ENCODE measurements at places on chromosomes 16 and 17.

GRCh38 chr17:36856903-36857381, 80.3 kb upstream of the LHX1 start:
- DNase-seq = no peak

DNA sequence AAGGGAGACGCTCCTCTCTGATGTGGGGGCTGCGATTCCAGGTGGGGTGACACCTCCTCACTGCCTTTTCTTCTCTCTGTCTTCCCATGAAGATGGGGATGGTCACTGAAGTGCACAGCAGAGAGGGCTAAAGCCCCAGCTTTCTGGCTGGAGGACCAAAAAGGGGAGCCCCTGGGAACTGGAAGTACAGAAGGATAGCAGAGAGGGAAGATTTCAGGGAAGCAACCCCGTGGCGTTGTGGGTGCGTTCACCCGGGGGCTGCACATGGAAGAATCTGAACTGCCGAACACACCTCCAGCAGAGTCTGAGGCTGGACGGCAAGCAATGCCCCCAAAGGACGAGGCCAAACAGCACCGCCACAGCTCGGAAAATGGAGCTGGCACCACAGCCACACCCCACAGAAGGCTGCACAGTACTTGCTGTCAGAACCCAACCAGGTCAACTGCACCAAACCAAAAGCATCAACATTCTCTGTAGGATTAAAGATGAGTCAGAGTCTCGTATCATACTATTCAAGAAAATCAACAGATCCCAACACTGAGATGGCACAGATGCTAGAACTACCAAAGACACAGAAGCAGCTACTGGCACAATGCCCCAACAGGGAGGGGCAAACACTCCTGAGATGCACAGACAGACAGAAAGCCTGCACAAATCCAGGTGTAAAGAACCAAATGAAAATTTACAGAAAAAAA, 49.9 kb downstream of the MAP1LC3B start:
- no peak for DNase-seq

DNA sequence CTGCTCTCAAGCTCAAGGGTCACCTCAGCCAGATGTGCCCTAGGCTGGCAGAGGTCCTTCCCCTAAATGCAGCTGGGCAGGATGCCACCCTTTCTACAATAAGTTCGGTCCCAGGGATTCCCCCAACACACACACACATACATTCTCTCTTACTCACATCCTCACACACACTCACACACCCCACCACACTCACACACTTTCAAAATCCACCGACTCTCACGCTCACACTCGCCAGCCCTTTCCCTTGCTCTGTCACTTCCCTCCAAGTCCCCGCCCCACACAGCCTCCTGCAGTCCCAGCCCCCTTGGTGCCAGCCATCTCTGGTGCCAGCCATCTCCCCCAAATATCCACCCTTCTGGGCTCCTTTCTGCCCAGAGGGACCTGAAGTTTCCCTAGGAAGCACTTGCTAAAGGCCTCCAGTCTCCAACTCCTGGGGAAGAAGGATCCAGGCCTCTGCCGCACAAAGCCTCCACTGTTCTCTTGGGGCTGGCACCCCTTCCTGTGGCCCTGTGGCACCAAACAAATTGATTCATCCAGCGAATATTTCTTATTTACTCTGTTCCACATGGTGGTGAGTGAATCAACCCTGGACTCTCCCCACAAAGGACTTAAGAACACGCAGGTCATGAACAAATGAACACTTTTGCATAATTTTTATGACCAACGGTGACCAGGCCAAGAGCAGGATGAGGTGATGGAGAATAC, 3.8 kb upstream of the USP36 start:
- no peak for DNase-seq

DNA sequence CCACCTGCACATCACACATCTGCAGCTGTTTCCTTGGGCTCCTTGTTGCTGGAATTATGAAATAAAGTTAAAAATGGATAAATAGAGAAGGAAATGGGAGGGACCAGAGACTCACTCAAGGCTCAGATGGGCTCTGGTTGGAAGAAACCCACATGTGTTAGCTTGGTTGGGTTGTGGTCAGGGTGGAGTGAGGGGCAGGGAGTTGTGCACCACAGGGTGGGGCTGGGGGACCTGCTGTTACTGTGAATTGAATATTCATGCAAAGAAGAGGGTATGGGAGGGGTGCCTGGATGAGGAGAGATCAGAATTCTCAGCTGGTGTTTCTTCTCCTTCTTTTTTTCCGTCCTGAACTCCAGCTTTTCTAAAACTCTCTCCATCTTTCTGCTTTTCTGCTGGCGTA, 320.7 kb downstream of the MAP2K4 start:
- no peak for DNase-seq

- no peak for DNase-seq
Measured at GRCh38 chr17:79950751-79951150, 84.9 kb downstream of the TBC1D16 start.

DNA sequence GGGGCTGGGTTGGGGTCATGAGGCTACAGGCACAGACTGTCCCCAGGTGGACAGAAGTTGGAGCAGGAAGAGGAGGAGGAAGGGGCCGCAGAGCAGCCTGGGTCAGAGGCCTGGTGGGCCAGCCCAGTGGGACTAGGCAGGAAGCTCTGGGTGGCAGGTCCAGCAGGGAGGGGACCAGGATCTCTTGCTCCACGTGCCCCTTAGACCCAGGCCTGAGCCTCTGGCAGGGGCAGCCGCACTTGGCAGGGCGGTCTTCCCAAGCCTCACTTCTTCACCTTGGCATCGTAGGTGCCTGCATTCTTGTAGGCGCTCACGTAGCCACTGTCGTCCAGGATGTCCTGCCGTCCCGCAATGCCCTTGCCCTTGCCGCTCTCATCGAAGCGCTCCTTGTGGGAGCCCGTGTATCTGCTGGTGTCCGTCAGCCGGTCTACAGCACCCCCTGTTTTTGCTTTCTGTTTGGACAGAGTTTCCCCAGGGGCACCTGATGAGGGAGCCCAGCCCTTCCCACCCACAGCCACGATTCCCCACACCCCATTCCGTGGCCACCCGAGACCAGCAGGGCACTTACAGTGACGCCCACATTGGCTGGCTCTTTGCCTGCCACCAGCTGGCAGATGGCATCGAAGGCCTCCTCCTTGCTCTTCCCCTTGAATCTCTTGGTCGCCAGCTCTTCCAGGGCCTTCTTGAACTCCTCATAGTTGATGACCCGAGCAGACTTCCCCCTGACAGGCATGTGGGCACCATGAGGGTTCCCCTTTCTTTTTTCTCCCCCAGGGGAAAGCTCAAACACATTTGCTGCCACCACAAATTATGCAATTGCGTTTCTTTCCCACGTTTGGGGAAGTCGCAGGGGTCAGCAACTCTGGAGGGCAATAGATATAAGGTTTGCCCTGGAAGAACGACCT, 3.1 kb downstream of the TPPP3 start:
- no peak for DNase-seq

DNA sequence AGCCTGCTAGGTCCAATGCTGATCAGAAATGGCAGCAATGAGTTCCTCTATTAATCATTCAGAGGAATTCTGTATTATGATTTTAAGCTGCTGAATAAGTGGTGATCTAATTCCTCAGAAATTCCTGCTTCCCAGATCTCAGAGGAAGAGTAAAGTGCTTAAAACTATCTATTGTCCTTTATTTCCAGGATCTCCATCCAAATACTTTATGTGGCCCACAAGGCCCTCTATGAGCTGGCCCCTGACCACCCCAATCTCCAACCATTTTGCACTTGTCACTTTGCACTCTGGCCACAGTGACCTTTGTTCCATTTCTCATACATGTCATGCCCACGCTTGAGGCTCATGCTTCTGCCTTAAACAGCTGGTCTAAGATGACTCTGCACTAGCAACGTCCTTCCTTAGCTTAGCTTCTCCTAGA, 93.7 kb downstream of the CA10 start:
- DNase-seq = no peak

DNA sequence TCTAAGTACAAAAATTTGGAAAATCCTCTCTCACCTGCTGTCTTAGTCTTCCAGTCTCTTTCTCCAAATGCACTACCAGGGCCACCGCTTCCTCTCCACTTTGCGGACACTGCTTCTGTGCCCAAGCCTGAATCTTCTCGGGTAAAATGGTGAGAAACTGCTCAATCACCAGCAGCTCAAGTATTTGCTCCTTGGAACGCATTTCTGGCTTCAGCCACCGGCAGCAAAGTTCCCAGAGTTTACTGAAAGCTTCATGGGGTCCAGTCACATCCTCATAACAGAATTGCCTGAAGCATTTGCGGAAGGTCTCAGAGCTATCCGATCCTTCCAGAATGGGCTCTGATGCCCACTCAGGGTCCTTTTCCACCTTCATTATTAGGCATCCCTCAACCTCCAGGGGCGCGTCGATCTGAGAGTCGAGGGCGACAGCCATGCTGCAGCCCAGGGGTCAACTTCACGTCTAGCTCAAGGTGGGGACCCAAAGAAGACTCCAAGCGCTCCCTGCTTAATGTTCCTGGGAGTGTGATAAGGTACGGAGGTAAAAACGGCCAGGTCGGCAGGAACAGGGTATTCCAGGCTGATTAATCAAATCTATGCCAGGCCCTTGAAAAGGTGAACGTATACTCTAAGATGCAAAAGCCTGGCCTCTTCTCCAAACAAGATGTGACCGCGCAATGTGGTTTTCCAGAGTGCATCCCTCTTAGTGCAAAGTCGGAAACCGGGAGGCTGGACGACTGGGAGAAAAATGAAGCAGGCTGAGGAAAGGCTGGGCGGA, 763 bp downstream of the ZKSCAN2 start:
- peak; percentile 22 for DNase-seq

DNA sequence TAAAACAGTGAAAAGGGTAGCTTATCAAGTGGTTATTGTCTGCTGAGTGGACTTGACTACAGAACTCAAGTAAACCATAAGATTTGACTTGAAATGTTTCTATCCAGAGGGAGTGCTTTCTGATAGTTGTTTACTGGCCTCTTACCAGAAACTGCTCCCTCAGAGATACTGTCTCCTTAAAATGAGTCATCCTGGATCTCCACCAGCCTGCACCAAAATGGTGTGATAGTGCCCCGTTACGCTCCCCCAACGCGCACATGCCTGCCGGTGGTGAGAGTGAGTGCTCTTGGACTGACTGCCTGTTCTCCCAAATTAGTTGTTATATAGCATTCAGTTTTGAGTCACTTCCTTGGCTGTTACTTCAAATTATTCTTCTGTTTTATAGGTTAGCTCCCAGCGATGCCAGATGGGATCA, 22.9 kb downstream of the PRCD start:
- DNase-seq = no peak

- no peak for DNase-seq
Measured at GRCh38 chr16:49559242-49559641, 185.6 kb downstream of the C16orf78 start.

DNA sequence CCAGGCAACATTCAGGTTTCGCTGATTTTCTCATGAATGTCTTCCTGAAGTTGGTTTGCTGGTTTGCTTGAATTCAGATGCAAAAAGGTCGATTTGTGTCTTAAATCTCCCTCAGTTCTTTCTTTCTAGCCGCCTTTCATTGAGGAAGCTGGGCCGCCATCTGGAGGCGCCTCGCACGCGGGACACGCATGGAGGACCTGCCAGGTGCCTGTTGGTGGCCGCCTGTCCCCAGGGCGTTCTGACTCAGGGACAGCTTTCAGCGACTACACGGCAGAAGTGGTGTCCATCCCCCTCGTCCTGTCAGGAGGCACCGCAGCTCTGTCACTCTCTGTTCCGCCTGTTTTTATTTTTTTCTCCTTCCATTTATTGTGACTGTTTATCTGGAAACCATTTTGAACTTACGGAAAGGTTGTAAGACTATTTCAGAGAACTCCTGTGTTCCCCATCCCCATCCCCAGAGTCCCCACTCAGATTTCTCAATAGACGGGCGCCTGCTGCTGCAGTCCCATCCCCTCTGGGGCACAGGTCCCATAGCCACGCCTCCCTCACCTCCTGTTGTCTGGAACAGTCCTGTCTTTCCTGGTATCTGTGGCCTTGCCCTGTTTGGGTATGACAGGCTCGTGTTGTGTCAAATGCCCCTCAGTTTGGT, 33.2 kb downstream of the COX4I1 start:
- peak; percentile 12 for DNase-seq

- DNase-seq = no peak
Measured at GRCh38 chr17:66002812-66003211, 189.1 kb downstream of the CEP112 start.

DNA sequence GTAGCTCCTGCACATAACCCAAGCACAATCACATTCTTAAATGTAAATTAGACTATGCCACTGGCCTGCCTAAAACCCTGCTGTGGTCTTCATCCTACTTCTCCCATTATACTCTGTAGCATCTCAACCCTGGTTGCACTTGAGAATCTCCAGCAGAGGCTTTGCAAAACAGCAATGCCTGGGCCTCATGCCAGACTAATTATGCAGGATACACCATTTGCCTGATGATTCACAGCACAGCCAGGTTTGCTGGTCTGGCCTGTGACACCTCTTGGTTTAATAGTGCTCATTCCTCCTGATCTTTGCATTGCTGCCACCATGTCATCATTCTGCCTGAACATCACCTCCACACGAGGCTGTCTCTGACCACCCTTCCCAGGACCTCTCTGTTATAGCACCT, 491.9 kb upstream of the TOM1L1 start:
- no peak for DNase-seq

- no peak for DNase-seq
Measured at GRCh38 chr17:28142305-28142704, 99.8 kb downstream of the NLK start.

DNA sequence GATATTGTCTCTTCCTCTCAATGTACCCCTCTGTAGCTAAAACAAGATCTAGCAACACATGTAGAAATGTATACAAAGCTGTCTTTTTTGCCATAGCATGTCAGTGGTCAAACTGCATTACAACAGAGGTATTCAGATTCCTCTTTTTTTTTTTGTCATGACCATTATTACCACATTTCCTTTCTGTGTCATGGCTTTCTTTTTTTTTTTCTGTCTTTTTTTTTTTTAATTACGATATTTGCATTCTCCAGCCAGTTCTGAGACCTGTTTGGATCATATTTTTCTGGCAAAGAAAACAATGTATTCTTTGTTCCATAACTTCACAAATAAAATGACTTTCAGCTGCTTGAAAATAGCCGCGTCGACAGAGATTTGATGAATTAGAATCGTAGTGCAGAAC, 27.4 kb upstream of the CAPNS2 start:
- no peak for DNase-seq

DNA sequence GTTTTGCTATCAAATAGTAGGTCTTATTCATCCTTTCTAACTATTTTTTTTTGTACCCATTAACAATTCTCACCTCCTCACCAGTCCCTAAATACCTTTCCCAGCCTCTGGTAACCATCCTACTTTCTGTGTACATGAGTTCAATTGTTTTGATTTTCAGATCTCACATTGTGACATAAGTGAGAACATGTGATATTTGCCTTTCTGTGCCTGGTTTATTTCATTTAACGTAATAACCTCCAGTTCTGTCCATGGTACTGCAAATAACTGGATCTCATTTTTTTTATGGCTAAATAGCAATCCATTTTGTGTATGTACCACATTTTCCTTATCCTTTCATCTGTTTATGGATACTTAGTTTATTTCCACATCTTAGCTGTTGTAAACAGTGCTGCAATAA, 181.9 kb upstream of the KIF2B start:
- no peak for DNase-seq

Data from cerebellar cortex (tissue), 1 donor.